ENCODE measurements at places on chromosomes 6 and 20.

GRCh38 chr6:52925042-52925441 lies 15.5 kb upstream of the GSTA3 start:
- no peak for DNase-seq

DNA sequence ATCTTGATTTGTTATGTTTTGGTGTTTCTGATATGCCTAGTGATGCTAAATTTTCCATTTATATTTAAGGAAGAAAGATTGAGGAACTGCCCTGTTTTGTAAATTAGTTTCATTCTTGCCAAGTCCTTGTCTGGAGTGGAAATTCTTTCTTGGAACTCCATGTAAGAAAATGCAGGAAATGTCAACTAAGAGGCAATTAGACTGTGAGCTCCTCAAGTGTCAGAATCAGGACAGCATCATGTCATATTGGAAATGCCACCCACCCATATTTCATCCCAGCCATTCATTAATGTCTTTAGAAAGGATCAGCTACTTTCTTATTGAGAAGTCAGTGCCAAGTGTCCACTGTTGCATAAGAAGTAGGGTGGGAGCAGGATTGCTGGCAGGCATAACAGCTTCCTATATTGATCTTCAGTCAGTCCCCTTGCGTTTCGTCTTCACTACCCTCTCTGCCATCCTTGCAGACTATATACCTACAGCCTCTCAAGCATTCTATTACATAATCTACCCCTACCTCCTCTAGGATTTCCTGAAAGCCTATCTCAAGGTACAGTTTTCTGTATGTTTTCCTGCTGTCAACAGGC lies 42.4 kb downstream of the HAO1 start:
- DNase-seq = no peak

- no peak for DNase-seq
These were observed 74.5 kb downstream of the MACROD2 start for GRCh38 chr20:14069796-14070195.

- DNase-seq = no peak
These were observed 374.9 kb downstream of the GJA1 start for GRCh38 chr6:121810158-121811032.

GRCh38 chr20:21391972-21392352 lies 5.4 kb downstream of the NKX2-4 start:
- DNase-seq = no peak

DNA sequence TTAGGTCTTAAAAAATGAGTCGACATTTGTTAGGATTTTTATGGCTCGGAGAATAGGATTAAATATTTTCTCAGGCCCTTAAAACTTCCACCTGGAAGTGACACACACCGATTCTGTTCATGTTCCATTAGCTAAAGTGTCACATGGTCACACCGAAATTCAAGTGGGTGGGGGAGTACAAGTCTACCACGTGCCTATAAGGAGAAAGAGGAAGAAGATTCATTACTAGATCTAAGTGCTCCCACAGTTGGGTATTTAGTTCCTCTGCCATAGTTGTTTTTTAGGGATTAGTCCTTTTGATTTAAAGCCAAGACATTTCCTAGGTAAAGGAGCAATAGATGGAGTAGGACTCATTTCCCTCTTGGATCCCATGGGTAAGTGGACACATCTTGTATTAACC lies 4.9 kb upstream of the TOX2 start:
- DNase-seq = no peak

DNA sequence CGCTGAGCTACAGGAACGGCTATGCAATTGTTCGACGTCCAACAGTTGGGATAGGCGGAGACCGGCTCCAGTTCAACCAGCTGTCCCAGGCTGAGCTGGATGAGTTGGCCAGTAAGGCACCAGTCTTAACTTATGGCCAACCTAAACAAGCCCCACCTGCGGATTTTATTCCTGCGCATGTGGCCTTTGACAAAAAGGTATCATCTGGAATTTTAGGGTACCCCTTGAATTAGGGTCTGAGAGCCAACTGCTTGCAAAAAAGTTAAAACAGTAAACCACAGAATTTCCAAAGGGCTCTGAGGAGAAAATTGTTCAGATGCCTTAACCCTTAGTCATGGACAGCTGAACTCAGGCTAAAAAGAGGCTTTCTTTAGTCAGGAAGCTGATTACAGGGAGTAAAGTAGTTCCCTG lies 3.8 kb downstream of the EFHC1 start:
- DNase-seq = no peak

DNA sequence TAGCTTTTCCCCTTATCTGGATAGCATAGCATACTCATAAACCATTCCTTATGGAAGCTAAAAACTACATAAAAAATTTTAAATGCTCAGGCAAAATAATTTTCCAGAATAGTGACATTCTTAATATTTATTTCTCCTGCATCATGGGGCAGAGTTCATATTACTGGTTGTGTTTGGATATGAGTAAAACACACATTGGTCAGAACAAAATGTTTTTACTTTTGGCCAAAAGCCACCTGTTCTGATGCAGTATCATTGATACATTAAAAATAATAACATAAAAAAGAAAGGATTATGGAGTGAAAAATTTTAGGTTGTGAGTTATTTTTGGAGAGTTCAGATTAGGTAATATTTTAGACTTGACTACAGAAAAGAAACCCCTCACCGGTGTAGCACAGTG lies 33.6 kb downstream of the TRAM2 start:
- DNase-seq = no peak
